Activated CD8-positive, alpha-beta memory T cell treated with anti-CD3 and anti-CD28 coated beads for 1 hour (primary cell): ENCODE measurements at places on chromosomes 11 and 22.

GRCh38 chr22:42685941-42686653, 34.6 kb downstream of the A4GALT start:
- DNase-seq: no peak

DNA sequence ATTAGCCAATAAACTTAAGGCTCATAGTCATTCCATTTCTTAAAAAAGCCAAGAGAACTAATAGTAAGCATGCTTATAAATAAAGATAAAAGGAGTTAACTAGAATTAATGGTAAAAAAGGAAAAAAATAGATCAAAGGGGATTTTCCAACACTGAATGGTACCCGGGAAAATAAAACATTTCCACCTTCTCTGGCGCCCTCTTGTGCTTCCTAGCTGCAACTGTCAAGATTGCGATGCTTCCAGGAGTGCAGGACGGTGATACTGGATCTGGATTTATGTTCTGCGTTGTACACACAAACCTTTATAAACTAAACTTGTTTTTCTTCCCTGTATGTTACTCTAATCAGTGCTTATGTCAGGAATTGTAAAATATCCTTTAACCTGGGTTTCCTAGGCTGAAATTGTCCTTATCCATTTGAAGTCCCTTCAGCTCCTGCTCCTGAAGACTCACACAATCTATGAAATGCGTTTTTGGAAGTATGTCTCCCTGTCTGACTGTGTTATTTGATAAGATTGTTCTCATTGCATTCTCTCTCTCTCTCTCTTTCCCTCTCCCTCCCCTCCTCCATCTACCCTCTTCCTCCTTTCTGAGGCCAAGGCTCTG, 9.6 kb upstream of the HTATIP2 start:
- DNase-seq: no peak

DNA sequence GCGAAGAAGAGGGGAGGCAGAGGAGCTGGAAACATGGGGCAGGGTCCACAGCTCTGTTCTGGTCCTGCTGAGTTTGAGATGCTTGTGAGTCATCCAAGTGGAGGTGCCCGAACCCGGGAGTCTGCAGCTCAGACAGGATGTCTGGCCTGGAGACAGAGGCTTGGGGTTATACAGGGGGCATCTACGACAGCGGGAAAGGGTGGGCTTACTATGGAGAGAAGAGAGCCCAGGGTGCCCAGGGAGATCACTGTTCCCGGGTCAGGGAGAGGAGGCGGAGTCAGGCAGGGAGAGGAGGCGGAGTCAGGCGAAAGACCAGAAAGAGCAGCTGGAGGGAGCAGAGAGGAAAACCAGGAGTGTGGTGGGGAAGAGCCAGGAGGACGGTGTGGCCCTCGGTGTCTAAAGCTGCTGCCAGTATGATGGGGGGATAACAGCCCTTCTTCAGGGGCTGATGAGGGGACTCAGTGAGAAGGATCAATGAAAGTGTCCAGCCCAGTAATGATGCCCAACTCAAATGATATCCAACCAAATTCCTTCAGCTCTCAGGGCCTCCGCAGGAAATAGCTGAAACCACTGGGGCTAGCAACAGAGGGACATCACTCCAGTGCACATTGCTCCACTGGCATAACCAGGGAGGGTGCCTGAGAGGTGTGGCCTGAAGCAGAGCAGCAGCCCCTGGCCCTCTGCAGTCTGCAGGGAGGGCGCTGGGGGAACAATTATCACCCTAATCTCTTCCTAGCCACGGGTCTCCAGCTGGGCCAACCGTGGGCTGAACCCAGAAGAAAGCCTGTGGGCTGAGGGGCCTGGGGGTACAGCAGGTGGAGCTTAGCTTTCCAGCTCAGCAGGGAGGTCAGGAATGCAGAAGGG, 2.6 kb upstream of the LTBP3 start:
- DNase-seq: no peak

GRCh38 chr11:43427971-43428370, 69.3 kb downstream of the TTC17 start:
- no peak for DNase-seq

GRCh38 chr11:945986-946385, 20.3 kb downstream of the AP2A2 start:
- no peak for DNase-seq

DNA sequence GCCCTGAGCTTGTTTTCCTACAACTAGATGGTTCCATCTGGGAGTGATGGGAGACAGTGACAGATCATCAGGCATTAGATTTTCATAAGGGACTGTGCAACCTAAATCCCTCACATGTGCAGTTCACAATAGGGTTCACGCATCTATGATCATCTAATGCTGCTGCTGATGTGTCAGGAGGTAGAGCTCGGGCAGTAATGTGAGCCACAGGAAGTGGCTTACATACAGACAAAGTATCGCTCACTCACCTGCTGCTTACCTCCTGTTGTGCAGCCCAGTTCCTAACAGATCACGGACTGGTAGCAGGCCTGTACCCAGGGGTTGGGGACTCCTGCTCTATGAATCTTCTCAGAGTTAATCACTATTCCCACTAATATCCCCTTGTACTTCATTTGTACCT, 12.4 kb downstream of the AAMDC start:
- no peak for DNase-seq

DNA sequence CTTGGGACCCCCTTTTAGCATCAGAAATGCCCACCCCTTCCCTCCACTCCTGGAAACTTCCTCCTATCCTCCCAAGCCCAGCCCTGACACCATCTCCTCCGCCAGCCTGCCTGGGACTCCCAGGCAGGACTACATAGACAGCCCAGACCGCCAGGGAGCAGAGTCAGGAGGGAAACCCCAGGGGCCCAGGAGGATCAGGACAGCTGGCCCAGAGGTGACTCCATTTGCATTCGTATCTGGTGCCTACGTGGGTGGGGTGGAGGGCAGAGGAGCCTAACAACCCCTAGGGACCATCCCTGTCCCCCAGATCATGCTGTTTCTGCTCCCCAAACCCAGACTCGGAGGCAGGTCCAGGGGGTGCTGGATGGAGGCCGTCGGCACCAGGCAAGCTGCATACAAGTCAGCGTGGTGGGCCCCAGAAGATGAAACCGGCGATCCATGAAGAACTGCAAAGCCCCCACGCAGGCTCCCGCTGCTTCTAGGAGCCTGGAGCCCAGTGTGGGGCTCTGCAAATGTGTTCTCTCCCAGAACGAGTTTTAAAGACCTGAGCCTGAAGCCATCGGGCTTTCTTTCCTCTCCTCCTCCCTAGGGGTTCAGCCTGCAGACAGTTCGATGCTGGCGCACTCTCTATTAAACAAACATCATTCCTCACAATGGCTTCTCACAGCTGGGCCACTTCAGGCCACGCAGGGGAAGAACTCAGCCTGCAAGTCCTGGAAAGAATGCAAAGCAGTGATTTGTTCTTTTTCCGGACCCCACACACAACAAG, 1506.8 kb downstream of the BRD1 start:
- no peak for DNase-seq

DNA sequence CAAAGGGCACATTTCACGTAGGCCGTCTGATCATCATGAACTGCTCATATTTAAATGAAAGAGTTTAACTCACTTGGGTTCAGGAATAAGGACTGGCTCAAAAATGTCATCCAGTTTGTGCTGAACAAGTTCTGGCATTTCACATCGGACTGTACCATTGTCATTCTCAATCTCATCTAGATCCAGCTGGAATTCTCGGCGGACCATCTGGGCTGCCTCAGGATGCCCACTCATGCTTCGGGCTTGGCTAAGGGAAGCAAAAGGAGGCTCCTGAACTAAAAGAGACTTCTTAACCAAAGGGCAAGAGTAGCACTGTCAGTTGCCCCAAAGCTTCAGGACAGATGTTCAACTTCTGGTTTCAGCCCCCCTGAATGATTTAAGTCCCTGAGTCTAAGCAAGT, 40.2 kb downstream of the F2 start:
- no peak for DNase-seq

- DNase-seq: no peak
Observed at GRCh38 chr11:128619540-128620308, 32.4 kb upstream of the ETS1 start.

- DNase-seq: no peak
Observed at GRCh38 chr22:35580351-35581022, 36.6 kb downstream of the MB start.

- no peak for DNase-seq
Observed at GRCh38 chr11:96464700-96465307, 75.0 kb downstream of the JRKL start.

GRCh38 chr22:48713272-48714205, 1114.1 kb downstream of the BRD1 start:
- no peak for DNase-seq

GRCh38 chr11:73862986-73863385, 13.7 kb downstream of the COA4 start:
- no peak for DNase-seq

DNA sequence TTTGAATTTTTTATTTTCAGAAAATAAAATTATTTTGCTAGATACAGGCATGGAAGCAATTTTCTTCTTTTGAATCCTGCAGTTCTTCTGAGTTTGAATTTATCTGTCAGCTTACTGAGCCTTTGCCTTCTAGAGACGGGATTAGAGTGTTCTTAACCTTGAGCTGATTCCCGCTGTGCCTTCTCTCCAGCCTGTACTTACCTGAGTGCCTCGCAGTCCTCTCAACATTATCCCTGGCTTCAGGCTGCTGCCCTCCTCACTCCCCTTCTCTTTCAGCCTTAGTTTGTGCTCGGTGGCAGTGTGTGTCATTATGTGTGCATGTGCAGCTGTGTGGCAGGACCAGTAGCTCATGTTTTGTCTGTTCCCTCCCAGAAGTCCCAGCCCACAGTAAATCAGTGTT, 24.3 kb downstream of the OSBP2 start:
- no peak for DNase-seq

- DNase-seq: no peak
Observed at GRCh38 chr22:34639911-34640310, 426.0 kb upstream of the ISX start.
